ENCODE measurements at places on chromosomes 5 and 9. TPM values are rescaled to one million over a fixed set of nuclear protein-coding genes. Genes with fewer than 3 reads are reported as not detected.

ST6GALNAC6 gene
- total RNA-seq, result 109 TPM

NXNL2 gene
- total RNA-seq, result not detected

EPB41L4A gene
- 4.1 TPM for total RNA-seq

TLE4 gene
- 60.9 TPM for total RNA-seq
